Ammon's horn (tissue), 1 donor: ENCODE measurements at places on chromosomes 3 and 15.

DNA sequence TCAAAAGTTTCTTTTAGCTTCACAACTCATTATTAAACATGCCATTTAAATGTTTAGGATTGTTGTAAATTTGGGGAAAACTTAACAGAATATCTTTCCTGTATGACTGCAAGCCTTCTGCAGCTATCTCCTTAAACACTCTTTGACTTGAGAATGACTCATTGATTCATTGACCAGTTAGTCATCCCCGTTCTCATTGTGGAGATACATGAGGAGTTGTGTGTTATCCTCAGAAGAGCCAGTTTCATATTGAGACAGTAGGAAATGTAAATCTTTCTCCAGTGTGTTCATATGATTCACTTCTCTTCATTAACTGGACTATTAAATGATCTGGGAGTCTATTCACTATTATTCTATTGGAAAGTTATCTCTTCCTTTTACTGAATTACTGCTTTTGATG lies 83.0 kb downstream of the CRYGS start:
- DNase-seq, result no peak

DNA sequence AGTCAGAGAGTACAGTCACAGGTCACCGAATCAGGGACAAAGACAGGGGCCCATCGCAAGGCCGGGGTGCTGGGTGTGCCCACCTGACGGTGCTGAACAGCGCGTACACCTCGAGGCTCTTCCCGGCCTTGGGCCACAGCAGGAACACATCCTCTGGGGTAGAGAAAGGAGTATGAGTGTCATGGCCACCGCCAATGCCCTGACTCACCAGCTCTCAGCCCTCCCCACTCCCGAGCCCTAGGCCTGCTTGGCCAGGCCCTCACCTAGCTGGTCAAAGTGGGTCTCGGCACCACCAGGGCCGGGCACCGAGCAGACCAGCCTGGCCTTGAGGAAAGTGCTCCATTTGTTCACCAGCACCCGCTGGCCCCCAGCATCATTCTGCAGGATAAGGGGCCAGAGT lies 4.2 kb downstream of the SEMA3G start:
- DNase-seq, result no peak

DNA sequence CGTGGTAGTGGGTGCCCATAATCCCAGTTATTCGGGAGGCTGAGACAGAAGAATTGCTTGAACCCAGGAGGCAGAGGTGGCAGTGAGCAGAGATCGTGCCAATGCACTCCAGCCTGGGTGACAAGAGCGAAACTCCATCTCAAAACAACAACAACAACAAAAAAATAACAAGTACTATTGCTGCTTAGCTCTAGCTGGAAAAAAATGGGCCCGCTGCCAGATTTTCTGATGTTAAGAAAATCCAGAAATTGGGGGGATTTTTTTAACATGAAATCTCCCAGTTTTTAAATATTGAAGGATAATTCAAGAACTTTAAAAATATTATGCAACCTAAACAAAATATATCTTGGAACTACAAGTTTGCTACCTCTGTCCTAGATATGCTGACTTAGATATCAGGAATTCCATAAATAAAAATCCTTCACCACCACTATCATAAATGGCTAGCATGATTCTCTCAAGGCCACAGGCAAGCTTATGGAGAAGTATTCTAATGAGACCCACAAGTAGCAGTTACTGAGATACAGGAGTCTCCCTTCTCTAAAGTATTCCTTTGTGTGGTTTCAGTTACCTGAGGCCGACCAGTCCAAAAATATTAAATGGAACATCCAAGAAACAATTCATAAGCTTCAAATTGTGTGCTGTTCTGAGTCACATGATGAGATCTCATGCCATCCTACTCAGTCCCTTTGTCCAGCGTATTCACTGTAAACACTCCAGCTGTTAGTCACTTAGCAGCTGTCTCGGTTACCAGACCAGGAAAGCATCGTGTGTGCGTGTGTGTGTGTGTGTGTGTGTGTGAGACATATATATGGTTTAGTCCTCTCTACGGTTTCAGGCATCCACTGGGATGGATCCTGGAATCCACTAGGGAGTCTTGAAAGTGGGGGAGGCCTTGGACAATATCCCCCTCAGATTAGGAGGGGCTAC lies 277.2 kb downstream of the TBL1XR1 start:
- no peak for DNase-seq

DNA sequence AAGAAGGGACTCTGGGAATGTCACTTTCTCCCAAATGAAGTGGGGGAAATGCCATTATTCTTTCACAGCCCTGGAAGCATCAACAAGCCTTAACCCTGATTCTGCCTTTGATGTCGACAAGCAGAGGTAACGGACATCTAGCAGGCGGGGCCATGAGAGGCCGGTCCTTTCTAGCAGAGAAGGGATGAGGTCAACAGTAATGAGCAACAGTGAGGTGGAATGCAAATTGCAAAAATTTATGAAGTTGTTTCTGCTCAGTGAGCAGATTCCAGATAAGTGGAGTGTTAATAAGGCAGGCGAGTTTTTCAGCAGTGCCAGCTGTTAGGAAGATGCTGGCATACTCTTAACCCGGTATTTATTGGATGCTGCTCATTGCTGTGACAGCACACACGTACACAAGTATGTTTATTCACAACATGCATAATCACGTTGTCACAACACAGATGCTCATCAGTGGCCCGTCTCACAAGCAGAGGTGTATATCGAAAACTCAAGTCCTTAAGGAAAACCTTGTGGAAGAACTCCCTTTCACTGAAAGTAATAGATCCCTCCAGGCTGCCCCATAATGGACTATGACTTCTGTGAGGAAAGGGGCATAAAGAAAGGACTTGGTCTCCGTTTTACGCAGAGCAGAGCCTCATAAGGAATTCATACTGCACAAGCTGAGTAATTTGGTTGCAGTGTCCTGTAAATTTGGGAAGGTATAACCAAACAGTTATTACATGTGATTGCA lies 329.0 kb downstream of the IGSF11 start:
- no peak for DNase-seq

DNA sequence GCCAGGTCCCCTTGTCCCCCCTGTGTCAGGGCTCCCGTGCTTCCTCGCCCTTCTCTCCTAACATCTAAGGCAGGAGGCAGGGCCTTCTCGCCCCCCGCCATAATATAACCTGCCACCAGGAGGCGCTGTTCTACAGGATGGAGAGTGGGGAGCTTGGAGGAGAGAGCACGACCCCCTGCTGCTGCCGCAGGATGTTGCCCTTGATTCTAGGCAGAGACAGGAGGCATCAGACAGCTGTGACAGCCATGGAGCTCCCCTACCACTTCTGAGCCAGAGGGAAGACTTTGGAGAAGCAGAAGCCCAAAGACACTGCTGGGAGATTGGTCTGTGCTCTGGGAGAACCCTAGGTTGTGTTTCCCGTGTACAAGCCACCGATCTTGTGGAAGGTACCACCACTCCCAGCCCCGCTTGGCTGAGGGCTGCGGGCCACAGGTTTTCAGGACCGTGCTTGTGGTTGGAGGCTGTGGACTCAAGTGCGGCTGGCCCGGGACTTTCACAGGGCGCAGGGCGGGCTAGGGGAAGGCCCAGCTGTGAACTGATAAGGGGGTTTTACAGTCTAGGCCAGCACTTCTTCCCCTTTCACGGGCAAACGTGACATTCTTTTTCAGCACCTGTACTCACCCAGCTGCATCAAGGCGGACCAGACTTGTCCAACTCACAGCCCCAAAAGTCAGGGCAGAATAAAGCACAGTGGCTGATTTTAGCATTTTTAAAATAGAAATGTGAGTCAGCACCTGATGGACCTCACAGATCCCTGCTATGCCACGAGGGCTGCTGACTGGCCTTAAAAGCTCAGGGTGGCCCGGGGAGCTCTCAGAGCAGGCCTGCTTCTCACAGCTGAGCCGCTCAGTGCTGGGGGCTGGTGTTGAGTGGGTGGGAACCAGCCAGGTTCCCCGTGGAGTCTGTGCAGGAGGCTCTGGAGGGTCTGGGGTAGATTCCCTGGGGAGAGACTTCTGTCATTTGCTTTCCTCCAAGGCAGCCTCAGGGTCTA lies 2.6 kb upstream of the TIGIT start:
- peak; percentile 15 for DNase-seq

DNA sequence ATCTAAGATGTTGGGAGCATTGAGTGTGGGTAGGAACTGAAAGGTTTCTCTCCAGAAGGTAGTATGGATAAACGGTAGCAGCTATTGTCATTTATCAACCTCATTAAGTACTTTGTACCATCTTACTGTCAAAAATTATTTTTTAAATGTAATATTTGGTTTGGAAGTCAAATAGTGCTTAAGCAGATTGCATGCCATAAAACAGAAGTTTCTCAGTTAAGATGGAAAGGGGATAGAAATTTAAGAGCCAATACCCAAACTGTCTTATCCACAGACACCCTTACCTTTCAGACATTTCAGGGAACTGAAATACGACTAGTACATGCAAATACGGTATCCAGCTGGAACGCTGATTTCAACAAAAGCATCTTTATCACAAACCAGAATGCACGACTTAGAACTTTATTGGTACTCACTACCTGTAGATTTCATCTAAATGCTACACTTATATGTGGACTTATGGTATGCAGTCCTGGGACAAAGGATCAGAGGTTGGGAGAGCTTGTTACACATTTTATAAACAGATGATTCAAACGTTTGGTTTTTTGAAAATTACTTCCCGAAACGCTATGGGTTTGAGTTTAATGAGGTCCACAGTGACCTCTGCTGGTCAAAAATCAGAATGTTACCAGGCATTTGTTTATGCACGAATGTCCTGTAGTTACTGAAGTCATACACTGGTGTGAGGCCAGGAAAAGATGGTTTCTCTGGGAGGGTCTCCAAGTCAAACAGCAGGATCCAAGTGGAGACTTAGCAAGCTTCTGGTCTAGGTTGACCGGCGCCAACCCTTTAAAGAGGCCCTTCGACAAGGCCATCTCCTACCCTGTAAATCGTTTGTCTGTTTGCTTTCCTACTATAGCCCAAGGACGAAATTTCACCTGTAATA lies 45.7 kb upstream of the DUT start:
- DNase-seq, result peak; percentile 82

DNA sequence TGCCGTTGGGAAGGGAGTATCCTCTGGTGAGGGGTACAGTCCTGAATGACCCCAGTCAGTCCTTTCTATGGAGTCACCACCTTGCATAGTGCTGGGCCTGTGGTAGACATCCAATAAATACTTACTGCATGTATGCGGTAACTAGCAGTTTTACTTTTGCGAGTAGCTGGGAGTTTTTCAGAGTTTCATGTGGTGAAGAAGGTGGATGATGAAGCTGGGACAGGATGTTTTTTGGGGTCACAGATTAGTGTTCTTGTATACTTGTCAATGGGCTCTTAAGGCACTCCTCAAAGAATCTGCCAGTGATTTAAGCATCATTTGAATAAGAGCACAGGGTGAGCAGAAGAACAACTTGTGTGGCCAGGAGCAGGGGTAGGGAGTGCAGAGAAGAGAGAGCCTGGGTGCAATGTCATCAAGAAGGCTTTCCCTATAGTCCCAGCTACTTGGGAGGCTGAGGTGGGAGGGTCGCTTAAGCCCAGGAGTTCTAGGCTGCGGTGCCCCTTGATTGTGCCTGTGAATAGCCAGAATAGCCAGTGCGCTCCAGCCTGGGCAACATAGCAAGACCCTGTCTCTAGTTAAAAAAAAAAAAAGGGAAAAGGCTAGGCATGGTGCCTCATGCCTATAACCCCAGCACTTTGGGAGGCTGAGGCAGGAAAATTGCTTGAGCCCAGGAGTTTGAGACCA lies 22.1 kb downstream of the PPCDC start:
- no peak for DNase-seq

- no peak for DNase-seq
Observed at GRCh38 chr3:197139586-197139985, 110.0 kb upstream of the MELTF start.

DNA sequence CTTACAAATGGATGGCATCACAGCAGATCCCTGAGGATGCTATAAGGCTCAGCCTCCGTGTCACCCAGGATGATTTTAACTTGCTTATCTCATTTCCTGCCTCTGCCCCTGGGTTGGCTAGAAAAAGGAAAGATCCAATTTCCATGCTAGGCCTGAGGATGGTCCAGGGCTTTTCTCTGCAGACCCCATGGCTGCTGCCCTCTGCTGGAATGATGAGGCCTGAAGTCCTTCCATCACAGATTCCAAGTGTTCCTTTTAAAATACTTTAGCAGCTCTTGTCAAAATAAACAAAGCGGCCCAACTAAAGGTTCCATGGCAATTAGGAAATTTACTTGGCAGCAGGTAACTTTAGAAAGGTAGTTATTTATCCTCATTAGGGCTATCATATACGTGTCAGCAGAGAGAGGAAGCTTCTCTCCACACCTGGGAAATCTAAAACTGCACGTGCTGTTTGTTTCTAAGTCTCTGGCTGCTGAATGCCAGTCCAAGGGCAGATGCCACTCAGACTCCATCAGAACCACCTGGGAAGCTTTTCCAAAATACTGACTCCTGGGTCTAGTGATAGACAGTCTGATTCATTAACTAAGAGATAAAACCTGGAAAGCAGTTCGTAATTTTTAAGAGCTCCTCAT lies 401.9 kb upstream of the IL12A start:
- DNase-seq, result peak; percentile 43

GRCh38 chr15:74978503-74978902 lies 16.9 kb upstream of the SCAMP5 start:
- DNase-seq, result peak; percentile 39

DNA sequence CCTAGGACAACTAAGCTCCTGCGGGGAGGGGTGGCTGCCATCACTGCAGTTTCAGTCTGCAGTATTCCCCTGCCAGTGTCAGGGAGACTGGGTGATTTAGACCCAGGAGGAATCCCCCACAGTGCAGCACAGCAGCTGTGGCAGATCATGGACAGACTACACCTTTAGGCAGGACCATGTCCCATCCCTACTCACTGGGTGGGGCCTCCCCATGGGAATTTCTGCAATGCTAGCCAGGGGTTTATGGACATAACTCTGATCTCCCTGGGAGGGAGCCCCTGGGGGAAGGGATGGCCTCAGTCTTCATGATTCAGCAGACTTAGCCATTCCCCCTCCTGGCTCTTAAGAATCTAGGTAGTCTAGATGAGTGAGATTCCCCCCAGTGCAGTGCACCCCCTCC lies 130.1 kb upstream of the STAC start:
- DNase-seq, result no peak

DNA sequence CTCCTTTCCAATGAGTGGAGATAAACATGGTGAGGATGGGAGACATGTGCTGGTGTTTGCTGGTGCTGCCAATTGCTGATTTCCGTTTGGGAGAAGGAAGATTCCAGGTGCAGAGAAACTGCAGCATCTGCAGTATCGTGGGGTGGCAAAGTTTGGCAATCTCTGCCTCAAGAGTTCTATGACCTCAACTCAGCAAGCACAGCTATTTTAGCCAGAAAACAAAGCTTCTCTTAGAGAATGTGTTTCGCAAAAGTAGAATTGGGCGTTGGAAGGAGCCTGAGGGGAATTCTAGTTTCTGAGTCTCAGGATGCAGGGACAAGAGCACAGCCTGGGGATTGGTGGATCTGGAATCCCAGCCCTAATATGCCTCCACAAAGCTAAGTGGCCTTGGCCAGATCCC lies 18.2 kb upstream of the SHC4 start:
- DNase-seq, result no peak
